ENCODE measurements at places on chromosomes 5 and 9.
A peak's percentile ranks its signal among the peaks of the same experiment; 100 is the strongest.

GRCh38 chr9:4755026-4755609 is 14.1 kb upstream of the AK3 start:
- no peak for DNase-seq
- H3K4me3 ChIP-seq: no peak overlapping the region
- no peaks in the 10 kb centered on the region for H3K36me3 ChIP-seq
- no peaks in the 10 kb centered on the region for H3K4me1 ChIP-seq
- no peak overlapping the region for H3K27ac ChIP-seq

- no peak for DNase-seq
- H3K4me1 ChIP-seq: no peaks in the 10 kb centered on the region
- H3K27me3 ChIP-seq: peaks cover 3% of the 10 kb centered on the region
- no peak overlapping the region for H3K27ac ChIP-seq
These were observed 184.6 kb upstream of the MAP1B start for GRCh38 chr5:71922584-71923106.

DNA sequence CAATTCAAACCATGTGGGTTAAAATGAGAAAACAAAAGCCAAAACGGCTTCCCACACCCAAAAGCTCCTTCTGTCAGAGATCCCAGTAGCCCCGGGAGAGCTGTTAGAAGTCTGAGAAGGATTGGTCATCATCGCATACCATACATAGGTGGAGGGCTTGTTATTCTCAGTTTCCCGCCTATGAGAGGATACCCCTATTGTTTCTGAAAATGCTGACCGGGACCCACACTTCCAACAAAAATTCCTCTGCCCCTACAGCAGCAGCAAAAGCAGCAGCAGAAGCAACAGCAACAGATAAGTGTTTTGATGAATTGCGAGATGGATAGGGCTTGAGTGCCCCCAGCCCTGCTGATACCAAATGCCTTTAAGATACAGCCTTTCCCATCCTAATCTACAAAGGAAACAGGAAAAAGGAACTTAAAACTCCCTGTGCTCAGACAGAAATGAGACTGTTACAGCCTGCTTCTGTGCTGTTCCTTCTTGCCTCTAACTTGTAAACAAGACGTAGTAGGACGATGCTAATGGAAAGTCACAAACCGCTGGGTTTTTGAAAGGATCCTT is at the start of gene TEK:
TEK (plus strand) TSS at position 245 of the 561 bp plus-strand sequence. CDS start 366 bp downstream, outside the sequence.
- no peak within 1 kb of the TSS for H3K27ac ChIP-seq
- H3K4me1 ChIP-seq: no peaks in the 10 kb centered on the region
- H3K36me3 ChIP-seq: no peaks in the 10 kb centered on the region
- no peak for DNase-seq
- no peak within 1 kb of the TSS for H3K4me3 ChIP-seq

GRCh38 chr5:166712447-166713185 is 1578.8 kb upstream of the WWC1 start:
- H3K4me1 ChIP-seq: no peaks in the 10 kb centered on the region
- H3K27ac ChIP-seq: no peak overlapping the region
- DNase-seq: no peak
- H3K27me3 ChIP-seq: peaks cover 2% of the 10 kb centered on the region
- H3K4me3 ChIP-seq: no peak overlapping the region

DNA sequence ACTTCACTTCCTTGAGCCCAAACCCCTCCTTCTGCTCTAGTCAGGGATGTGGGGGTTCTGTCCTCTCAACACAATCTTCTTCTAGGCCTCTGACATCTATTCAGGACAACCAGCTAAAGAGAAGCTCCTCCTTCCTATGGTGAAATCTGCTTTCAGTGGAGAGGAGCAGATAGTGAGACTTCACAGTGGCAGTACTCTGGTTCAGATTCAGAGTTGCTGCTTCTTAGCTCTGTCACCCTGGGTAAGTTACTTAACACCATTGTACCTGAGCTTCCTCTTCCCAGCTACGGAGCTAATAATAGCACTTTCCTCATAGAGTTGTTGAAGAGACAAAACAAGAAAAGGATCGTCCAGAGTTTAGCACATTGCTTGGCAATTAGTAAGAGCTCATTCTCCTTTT is 77.3 kb upstream of the LARP1 start:
- H3K4me1 ChIP-seq: no peaks in the 10 kb centered on the region
- H3K27me3 ChIP-seq: peaks cover 7% of the 10 kb centered on the region
- DNase-seq: no peak
- no peaks in the 10 kb centered on the region for H3K36me3 ChIP-seq
- peak overlapping the region; percentile 22 for H3K27ac ChIP-seq
- no peak overlapping the region for H3K4me3 ChIP-seq

DNA sequence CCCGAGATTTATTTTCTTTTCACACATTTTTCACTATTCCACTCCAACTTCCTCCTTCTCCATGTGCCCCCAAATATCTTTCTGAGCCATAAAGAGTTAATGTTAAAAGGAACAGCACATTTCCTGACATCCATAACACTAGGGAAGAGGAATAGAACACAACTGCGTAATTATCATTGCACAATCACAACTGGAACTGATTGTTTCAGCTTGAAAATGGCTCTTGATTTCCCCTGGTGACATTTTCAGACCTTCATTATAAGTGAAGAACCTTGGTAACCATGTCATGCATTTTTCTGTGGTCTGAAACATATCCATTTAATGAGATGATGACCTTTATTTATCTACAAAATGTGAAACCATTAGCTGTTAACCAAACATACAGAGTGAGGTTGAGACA is 82.4 kb downstream of the PCSK1 start:
- no peaks in the 10 kb centered on the region for H3K36me3 ChIP-seq
- H3K27ac ChIP-seq: no peak overlapping the region

DNA sequence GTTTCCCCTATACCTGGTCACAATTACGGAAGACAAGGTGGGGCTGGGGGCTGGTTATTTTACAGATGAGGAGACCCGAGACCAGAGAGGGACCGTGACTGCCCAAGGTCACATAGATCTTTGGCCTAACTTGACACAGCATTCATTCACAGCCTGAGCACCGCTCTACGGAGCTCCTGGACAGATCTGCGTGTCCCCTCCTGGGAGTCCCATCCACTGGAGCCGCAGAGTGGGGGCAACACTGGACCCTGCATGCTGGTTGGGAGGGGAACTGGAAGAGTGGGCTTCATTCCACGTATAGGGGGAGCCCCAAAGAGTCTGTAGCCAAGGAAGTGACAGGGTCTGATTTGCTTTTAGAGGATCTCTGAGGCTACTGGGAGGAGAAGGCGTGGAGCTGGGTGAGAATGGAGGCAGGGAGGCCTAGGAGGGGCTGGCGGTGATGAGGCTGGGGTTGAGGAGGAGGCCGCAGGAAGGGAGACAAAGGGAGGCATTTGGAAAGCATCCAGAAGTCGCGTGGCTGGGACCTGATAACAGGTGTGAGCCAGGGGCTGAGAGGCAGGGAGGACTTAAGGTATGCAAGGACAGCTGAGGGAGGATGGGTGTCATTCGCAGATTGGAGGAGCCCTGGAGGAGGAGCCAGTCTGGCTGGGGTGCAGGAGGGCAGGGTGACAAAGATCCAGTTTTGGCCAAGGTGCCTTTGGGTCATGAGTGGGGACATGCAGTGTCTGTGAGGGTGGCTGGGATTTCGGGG is 64.3 kb upstream of the IER5L start:
- no peak overlapping the region for H3K27ac ChIP-seq
- peaks cover 4% of the 10 kb centered on the region for H3K4me1 ChIP-seq
- H3K36me3 ChIP-seq: no peaks in the 10 kb centered on the region
- no peak for DNase-seq
- no peak overlapping the region for H3K4me3 ChIP-seq
- H3K27me3 ChIP-seq: peaks cover 2% of the 10 kb centered on the region
